ENCODE measurements at places on chromosomes 13 and 19.

GRCh38 chr13:55705971-55706370, 1434.7 kb upstream of the PRR20A start:
- peak; percentile 33 for DNase-seq

GRCh38 chr13:22128441-22129408, 457.9 kb downstream of the FGF9 start:
- no peak for DNase-seq

GRCh38 chr19:16889883-16890460, 1.2 kb downstream of the F2RL3 start:
- DNase-seq, result no peak

GRCh38 chr19:37920591-37921450, 13.8 kb downstream of the SIPA1L3 start:
- DNase-seq, result peak; percentile 5

DNA sequence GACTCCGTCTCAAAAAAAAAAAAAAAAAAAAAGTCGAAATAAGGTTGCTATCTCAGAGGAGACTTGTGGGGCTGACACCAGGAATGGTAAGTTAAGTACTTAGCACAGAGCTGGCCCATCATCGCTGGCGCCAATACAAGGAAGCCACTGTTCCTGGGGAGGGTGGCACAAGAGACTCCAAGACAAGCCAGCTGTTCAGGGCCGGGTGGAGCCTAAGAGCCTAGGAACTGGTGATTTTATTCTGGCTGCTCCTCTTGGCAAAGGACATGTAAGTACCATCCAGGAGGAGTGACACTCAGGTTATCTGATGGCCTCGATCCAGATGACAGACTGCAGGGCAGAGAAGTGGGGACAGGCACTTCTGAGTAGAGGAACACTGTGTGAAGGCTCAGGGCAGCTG, 3.8 kb downstream of the ELOF1 start:
- no peak for DNase-seq

DNA sequence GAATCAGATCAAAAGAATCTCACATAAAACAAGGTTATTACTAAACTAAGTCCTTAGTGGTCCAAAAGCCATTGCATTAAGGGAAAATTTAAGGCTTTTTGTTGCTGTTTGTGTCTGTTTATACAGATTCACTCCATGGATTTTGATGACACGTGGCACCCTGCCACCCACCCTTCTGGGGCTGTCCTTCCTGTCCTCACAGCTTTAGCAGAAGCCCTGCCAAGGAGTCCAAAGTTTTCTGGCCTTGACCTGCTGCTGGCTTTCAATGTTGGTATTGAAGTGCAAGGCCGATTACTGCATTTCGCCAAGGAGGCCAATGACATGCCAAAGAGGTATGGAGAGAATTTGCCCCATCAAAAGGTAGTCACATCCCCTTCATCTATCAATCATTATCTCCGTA, 6.9 kb downstream of the ACOD1 start:
- no peak for DNase-seq

GRCh38 chr19:9914315-9915207, 21.8 kb downstream of the OLFM2 start:
- DNase-seq, result peak; percentile 73

DNA sequence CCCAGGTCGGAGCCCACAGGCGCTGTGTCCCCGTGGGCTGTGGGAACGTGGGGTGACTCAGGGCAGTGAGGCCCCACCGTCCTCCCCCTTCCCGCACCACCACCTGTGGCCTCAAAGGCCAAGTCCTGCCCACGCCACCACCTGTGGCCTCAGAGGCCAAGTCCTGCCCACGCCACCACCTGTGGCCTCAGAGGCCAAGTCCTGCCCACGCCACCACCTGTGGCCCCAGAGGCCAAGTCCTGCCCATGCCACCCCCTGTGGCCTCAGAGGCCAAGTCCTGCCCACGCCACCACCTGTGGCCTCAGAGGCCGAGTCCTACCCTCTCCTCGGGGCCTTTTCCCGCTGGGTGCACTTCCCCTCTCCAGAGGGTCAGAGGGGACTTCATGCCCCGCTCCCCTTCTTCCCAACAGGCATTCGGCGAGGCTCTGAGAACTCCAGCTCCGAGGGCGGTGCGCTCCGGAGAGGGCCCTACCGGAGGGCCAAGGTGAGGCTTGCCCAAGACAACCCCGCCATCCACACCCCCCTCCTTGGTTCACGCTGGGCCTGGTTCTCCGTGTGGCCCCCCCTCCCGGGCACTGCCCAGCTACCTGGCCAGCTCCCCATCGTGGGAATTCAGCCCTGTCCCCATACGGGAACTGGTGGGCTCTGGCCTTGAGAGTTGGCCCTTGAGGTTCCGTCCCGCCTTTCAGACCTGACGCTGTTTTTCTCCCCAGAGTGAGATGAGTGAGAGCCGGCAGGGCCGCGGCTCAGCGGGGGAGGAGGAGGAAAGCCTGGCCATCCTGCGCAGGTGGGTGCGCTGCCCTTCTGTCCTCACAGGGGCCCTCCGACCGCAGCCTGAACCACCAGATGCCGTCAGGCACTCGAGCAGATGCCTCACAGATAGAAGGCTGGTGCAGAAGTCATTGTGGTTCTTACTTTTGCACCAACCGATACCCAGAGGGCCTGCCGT, 27.4 kb upstream of the F7 start:
- DNase-seq, result no peak

DNA sequence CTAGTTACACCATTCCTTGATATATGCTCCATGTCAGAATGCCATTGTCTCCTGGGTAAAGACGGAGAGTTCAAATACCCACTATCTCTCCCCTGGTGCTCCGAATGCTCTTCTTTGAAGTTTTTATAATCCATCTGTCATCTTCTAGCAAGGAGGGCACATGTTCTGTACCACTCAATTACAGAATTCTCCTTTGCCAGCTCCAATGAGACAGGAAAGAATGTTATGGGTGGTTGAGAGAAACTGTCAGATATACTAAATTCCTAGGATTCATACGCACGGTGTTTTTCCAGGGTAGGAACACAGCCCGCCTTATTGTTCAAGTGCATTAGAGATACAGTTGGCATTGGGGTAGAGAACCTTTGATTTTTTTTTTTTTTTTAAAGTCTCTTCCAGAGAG, 118.0 kb upstream of the ZNF536 start:
- DNase-seq, result no peak

- DNase-seq, result no peak
Observed at GRCh38 chr19:1261538-1261797, 7.7 kb upstream of the CIRBP start.

DNA sequence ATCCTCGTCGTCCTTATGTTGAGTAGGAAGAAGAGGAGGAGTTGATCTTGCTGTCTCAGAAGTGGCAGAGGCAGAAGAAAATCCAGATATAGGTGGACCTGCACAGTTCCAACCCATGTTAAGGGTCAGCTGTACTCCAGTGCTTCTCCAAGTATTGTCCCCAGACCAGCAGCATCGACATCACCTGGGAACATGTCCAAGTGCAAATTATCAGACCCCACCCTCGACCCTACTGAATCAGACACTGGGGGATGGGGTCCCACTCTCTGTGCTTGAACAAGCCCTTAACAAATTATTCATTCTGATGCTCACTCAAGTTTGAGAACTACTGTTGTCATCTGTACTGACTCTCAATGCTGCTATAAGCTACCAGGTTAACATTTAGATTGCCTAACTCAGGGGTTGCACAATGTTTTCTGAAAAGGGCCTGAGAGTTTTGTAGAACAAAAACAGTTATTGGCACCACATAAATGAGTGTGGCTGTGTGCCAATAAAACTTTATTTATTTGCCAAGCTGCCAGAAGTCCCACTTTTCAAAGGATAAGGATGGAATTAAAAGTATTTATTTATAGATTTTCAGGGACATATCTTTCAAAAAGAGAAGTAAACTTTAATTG, 226.7 kb upstream of the IPO5 start:
- no peak for DNase-seq

GRCh38 chr13:81184556-81185265, 843.8 kb upstream of the SPRY2 start:
- no peak for DNase-seq

GRCh38 chr13:110229905-110230563, 76.9 kb downstream of the COL4A1 start:
- no peak for DNase-seq

DNA sequence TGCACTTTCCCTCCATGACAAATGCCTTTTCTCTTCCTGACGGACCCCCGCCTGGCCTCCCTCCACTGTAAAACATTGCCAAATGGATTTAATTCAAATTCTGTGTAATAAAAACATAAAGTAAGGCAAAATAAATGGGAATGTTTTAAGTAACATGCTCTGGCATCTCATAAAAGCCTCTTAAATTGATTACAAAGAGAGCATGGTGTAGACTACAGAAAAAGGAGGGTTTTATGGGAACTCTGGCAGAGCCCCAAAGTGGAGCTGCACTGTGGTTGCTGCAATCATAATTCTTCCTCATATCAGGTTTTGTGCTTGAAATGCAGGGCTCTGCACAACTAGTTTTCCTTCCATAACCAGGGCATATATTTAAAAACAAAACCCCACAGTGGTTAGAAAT, 44.3 kb upstream of the SIAH3 start:
- DNase-seq, result no peak

DNA sequence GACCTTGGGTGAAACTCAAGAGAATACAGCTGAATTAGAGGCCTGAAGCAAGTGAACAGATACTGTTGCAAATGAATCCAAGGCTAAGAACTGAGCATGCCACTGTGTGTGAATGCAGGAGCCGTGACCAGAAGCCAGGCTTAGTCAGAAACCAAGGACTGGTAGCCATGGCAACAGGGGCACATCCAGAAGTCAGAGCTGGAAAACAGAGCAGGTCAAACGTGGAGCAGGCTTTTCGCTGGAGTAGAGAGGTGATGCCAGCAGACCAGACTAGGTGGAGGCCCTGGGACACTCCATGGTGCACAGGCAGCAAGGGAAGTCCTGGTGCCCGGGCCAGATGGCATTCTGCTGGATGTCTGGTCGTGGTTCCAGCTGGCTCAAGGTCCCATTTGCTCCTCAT, 564.1 kb downstream of the PCDH9 start:
- peak; percentile 69 for DNase-seq
